Fibroblast of skin of left quadriceps (primary cell): ENCODE measurements at places on chromosomes 2 and 18.
A peak's percentile ranks its signal among the peaks of the same experiment; 100 is the strongest.

DNA sequence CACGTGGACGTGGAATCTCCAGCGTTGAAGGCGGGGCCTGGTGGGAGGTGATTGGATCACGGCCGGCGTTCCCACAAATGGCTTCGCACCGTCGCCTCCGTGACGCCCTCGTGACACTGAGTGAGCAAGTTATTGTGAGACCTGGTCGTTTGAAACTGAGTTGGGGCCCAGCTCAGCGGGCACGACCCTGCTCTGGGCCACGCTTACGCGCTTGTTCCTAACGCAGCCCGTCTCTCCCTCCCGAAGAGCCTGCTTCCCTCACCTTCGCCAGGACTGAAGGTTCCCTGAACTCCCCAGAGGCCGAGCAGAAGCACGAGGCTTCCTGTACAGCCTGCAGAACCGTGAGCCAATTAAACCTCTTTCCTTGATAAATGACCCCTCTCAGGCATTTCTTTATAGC, 121.8 kb downstream of the RTP5 start:
- no peak for DNase-seq

DNA sequence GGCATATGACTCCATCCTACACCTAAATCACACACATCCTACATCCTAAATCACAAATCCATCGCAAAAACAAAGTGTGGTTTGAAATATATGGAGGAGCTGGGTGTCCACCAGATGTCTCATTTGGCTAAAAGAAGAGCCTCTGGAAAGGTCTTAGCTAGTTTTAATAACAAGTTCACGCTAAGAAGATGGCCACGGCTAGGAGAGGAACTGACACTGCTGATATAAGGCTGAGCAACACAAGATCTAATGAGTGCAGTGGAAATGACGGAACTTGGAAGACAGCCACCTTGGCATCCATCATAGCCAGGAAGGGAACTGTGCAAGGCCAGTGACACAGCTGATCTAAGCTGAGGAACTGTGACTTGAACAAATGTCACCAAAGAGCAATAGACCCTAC, 60.0 kb upstream of the AGAP1 start:
- DNase-seq = no peak

GRCh38 chr2:148888986-148889385, 14.0 kb downstream of the KIF5C start:
- peak; percentile 35 for DNase-seq

GRCh38 chr2:42928692-42929545, 136.5 kb upstream of the HAAO start:
- DNase-seq = no peak

DNA sequence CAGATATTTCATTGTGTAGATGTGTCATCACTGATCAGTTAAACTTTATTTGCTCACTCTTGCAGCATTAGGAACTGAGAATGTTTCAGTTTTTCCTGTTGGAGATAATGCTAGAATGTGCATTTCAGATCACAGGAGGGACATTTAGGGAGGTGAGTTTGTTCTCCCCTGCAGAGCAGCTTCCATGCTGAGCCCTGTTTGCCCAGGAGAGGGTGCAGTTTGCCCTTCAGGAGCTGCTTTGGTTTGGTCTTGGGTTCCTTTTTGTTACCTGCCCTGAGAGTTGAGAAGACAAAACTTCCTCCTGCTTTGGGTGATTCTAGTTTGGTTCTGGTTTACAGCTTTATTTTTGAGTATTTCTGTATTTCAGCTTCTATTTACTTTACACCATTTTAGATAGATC, 49.9 kb downstream of the DGKD start:
- no peak for DNase-seq

GRCh38 chr18:23189768-23190661, 54.7 kb downstream of the CABLES1 start:
- no peak for DNase-seq

DNA sequence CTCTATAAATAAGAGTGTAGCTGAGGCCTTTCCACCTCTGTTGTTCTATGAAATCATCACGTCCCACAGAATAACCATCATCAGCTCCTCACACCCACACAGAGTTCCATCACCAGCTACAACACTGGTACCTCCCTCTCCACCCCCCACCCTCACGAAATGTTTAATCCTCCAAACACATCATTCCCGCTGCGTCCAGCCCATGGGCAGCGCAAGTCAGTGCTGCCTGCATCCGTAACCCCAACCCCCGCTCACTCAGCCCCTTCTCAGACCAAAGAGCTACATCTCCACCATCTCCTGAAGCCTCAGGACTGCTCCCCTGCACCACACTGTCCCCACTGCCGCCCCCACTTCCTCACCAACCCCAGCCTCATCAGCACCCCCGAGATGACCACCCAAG, 19.4 kb downstream of the DNMT3A start:
- no peak for DNase-seq

GRCh38 chr2:80579756-80580155, 275.2 kb upstream of the LRRTM1 start:
- no peak for DNase-seq

GRCh38 chr18:79401494-79402208, 5.9 kb downstream of the NFATC1 start:
- no peak for DNase-seq

- no peak for DNase-seq
These were observed 4.8 kb upstream of the ONECUT2 start for GRCh38 chr18:57430079-57431001.

- DNase-seq = no peak
These were observed 340.3 kb downstream of the CYRIA start for GRCh38 chr2:16325016-16325975.

GRCh38 chr18:4241090-4241617, 214.0 kb downstream of the DLGAP1 start:
- no peak for DNase-seq

- DNase-seq = no peak
These were observed 50.4 kb downstream of the CHMP3 start for GRCh38 chr2:86512892-86513291.

GRCh38 chr2:151999053-151999452, 99.8 kb downstream of the CACNB4 start:
- DNase-seq = peak; percentile 1

DNA sequence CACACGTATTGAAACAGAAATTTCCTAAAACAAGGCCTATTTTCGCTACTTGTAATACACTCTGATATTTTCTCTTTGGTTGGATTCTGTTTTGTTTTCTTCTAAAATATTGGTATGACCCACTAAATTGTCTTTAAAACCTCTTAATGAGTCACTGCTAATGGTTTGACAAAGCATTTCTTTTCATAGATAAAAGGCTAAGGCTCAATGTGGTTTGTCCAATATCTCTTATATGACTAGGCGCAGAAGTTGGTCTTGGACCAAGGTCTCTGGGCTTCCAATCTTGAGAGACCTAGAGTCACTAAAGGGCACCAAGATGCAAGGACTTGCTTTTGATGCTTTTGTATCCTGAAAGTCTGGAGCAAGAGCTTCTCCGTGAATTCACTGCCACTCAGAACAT, 498.2 kb upstream of the TCF4 start:
- DNase-seq = no peak

- no peak for DNase-seq
These were observed 156.4 kb downstream of the NCKAP5 start for GRCh38 chr2:133411857-133412256.

DNA sequence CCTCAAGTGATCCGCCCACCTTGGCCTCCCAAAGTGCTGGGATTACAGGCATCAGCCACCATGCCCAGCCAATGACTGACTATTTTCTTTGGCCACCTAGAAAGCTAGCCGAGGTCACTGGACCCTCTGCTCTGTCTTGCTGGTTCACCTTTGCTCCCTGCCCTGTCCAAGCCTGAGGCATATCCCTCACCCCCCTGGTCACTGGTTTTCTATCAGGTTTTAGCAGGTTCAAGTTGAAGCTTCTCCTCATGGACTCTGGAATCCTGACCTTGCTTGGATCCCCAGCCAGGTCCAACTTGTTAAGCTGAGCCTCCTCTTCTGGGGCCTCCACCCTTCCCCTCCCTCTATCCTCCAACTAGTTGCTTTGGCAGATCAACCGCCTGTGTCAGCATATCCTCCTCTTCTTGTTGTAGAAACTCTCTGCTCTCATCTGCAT, 33.4 kb downstream of the PAX8 start:
- DNase-seq = no peak

- DNase-seq = no peak
These were observed 2.6 kb downstream of the SLC14A1 start for GRCh38 chr18:45726603-45727002.

DNA sequence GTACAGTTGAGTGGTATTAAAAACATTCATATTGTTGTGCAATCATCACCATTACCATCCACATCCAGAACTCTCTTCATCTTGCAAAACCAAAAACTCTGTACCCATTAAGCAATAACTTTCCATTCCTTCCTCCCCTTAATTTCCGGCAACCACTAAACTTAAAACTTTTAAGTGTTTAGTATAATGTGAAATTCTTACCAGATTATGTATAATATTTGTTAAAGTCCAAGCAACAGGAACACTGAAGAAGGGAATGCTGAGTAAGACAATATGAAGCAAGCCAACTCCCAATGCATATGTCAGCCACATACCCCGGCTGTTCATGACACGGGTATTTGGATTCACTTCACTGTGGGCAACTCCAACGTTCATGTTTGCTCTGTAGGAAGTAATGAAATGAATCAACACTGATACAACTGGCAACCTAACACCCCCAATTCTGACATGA, 1.9 kb downstream of the ORMDL1 start:
- DNase-seq = no peak

DNA sequence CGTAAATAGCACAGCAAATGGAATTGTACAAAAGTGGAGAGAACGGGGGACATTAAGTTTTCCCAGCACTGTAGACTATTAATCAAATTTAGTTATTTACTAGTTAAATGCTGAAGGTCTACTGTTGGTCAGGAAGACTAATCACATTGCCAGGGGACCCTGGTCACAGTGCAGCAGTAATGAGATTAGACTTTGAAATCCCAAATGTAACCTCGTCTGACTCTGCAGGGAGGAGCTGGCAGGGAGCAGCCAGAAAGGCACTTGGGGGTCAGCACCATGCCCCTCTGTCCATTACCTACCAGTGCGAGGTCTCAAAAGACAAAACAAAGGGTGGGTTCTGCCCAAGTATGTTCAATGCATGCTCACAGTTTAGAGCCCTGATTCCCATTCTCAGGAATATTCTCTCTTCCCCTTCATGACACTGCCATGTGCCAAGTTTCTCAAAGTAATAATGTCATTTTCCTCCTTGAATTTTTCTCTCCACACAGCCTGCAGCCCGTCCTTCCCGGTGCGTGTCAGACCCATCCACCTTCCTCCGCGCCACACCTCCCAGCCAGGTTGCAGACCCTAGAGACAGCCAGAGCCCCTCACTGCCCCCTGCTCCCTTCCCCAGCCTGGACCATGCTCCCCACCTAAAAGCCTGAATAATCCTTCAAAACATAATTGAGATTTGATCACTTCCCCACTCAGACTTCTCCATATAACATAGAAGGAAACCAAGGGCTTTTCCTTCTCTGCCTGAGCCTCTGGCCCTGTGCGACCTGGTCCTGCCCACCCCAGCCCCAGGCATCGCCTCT, 52.5 kb downstream of the TMEM18 start:
- no peak for DNase-seq
